H1 (cell line): ENCODE measurements at places on chromosomes 7 and 10. TPM values are rescaled to one million over a fixed set of nuclear protein-coding genes. Genes with fewer than 3 reads are reported as not detected.

GRCh38 chr10:124305131-124305530, 113.6 kb downstream of the OAT start:
- DNase-seq: no peak

DNA sequence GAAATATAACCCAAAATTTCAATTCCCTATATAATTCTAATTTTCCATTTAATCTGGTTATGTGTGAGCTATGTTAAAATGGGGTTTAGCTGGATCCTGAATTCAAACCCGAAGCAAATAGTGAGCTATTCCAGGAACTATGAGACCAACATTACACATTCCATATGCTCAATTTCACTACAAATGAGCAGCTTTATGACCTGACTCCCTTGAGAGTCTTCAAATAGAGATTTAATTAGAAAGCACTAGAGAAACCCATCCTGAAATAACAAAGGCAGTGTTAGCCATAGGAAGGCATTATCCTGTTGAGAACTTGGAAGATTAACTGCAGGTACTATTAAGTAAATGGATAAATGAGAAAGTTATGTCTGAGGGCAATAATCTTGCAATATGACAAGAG, 890.0 kb downstream of the GRM8 start:
- no peak for DNase-seq

- DNase-seq: no peak
Measured at GRCh38 chr7:85567983-85568382, 381.1 kb upstream of the SEMA3D start.

- no peak for DNase-seq
Measured at GRCh38 chr10:129025787-129026186, 441.3 kb upstream of the MGMT start.

GRCh38 chr7:52862321-52862720, 173.1 kb upstream of the POM121L12 start:
- DNase-seq: no peak

DNA sequence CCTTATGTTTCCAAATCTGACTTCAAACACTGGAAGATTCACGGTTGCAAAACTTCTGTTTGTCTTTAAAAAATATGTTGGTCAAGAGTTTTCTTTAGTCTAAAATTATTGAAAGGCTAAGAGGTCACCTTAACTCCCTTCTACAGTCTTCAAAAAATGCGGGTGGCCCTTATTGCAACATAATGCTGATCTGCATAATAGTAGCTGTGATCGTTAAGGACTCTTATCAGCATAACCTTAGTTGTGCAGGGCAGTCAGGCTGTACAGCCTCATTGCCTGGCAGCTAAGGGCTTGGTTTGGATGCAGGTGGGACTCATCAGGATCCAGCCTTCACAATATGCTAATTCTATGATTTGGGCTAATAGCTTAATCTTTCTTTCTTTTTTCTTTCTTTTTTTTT, 15.0 kb downstream of the KIAA1217 start:
- DNase-seq: no peak

DNA sequence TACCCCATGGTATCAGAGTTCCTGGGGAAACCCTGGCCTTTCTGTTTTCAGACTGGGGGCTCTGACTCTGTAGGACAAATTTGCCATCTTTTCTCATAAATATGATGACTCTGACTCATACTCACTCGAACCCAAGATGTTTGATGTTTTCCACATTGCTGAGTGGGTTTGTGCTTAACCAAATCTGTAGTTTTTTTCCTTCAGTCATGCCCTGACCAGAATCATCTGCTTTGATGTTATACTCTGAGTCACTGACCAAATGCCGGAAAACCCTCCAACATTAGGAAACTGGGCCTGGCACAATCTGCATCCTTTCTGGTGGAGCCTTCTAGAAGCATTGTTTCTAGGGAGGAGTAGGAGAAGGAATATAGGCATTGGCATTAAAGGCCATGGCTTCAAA, 118.7 kb downstream of the C10orf105 start:
- DNase-seq: no peak

- no peak for DNase-seq
Measured at GRCh38 chr7:46389146-46389545, 468.1 kb upstream of the IGFBP3 start.

- no peak for DNase-seq
Measured at GRCh38 chr10:70122742-70123141, 9.9 kb downstream of the AIFM2 start.

PNLIPRP1 gene
- total RNA-seq: not detected in 2 replicates

ANAPC16 gene
- total RNA-seq: 56.2 and 57.4 TPM in 2 replicates
